ENCODE measurements at places on chromosomes 4 and X.

DNA sequence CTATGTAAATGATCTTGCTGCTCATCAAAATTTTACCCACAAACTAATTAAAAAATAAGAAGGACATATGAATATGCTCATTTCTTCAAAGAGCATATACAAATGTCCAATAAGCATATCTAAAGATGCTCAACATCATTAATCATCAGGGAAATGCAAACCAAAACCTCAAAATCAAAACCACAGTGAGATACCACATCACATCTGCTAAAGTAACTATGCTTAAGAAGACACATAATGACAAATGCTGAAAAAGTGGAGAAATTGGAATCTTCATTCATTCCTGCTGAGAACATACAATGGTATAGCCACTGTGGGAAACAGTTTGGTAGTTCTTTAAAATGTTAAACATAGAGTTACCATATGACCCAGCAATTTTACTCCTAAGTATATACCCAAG, 81.9 kb downstream of the AFF2 start:
- DNase-seq = no peak

GRCh38 chrX:153704021-153704526, 16.3 kb downstream of the SLC6A8 start:
- no peak for DNase-seq

GRCh38 chr4:38109370-38109769, 149.2 kb downstream of the PTTG2 start:
- no peak for DNase-seq

DNA sequence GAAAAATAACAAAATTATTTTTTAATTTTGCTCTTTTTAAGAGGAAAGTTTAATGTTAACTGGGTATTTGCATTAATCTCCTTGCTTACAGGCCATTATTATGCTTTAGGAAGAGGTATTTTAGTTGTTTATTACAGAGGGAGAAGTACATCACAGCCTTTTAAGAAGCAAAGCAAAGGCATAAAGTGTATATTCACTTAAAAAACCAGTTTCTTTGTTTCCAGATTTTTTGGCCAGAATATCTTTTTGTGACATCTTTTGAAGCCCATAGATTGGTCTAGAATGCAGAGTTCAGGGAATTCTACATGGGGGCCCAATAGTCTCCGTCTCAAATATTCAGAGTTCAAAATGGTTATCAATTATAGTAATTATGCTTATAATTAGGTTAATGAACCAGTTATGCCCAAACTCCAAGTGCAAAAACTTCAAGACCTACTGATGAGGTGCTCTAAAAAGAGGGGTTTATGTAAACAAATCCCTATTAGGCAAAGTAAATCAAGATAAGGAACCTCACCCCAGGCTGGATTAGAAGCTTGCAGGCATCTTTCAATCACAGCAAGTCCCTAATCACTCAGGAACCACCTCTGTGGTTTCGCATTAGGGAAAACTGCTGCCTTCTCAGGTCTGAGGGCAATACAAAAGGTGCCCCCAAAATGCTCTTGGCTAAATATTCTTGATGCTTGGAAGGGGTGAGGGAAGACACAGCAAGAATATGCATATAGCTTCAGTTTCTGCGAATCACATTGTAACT, 1.4 kb downstream of the CXXC4 start:
- DNase-seq = no peak

DNA sequence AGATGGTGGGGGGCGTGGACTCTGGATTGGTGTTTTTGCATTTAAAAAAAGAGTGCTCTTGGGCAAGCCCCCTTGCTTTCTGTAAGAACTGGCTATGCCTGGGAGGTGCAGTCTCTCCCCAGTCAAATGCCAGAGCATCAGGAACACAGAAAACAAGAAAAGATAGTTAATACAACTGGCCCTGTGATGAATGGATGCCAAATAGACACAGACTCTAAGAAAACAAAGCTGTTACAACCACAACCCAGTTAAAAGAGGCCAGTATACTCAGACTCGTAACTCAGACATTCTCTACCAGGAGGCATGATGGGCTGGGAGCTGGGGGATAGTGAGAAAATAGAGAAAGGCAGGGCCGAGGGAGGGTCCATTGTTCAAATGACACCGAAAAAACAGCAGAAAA, 32.5 kb upstream of the C1QTNF7 start:
- DNase-seq = no peak

GRCh38 chr4:75623026-75623425, 7.3 kb downstream of the CDKL2 start:
- DNase-seq = no peak

DNA sequence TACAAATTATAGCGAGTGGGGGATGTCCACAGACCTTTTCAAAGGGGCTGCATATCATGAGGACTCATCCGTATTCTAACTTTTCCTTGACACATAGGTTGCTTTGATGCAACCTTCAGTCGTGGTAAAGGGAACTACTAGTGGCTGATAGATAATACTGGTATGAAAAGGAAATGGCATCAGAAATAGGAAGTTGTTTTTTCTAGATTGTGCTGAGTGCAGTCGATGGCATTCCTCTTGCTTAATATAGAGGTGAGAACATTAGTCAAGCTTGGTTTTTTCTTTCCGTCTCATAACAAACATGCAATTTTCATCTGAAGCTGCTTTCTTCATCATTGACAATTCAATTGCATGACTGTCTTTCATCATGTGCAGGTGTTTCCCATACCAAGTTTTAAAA, 16.6 kb downstream of the ENPEP start:
- no peak for DNase-seq

- DNase-seq = no peak
Observed at GRCh38 chr4:87388901-87389300, 2.1 kb downstream of the HSD17B11 start.

GRCh38 chr4:45119376-45119775, 393.0 kb upstream of the GNPDA2 start:
- DNase-seq = no peak

Measured in CD4-positive, alpha-beta memory T cell (primary cell).